T-helper 1 cell (primary cell): ENCODE measurements at places on chromosomes 3 and 15.

GRCh38 chr15:27696530-27696929, 402.6 kb downstream of the OCA2 start:
- no peak for DNase-seq

DNA sequence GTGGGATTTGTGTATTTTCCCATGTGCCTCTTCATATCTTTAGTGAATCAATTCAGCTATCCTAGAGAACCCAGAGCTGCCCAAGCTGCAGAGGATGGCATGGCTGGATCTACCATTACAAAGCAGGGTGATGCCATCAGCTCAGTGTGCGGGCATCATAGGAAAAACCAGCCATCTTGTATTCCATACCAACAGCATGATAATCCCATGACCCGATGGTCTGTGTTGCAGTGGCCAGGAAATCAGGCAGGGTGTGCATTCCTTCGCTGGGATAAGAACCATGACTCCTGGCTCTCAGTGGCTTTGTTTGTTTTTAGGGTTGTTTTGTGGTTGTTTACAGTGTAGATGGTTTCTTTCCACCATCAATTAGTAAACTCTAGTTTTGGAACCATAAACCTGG, 36.0 kb downstream of the ARHGAP31 start:
- DNase-seq = no peak

DNA sequence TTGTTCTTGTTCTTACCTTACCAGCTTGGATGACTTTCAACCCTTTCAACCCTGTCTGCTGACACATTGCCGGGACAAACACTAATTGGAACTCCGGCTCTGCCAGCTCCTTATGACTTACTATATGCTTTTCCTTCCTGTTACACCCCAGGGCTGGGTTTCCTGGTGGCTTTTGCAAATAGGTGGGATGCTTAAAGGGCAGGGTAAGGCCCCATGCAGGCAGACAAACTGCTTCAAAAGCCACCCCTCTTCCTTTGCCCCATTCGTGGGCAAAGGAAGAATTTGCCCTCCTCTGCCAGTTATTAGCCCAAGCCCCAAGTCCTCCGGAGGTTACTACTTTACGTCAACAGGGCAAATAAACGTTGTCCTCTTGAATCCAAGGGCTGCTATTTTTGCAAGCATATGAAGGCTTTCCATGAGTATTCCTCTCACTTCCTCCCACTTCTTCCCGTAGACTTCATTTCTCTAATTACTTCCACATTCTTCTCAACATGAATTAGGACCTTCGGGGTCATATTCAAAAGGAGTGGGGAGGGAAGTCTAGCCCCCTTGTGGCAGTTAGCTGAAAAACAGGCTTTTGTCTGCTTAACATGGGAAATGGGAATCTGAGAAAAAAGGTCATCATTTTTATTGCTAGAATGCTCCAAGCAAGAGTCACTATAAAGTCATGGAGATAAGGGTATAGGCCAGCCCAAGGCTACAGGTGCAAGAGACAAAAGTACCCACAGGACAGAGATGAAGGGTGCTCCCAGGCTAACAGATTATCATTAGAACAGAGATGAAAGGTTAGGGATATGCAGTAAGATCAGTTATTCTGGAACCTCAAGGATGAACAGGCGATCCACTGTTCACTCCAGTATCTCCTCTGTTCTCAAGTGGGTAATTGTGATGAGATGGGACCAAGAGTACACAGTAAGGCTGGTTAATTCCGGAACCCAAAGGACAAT, 56.3 kb upstream of the FSTL1 start:
- no peak for DNase-seq

- no peak for DNase-seq
Observed at GRCh38 chr3:155302891-155303290, 9.4 kb upstream of the STRIT1 start.

GRCh38 chr3:124599779-124600693, 130.2 kb upstream of the UMPS start:
- DNase-seq = no peak

DNA sequence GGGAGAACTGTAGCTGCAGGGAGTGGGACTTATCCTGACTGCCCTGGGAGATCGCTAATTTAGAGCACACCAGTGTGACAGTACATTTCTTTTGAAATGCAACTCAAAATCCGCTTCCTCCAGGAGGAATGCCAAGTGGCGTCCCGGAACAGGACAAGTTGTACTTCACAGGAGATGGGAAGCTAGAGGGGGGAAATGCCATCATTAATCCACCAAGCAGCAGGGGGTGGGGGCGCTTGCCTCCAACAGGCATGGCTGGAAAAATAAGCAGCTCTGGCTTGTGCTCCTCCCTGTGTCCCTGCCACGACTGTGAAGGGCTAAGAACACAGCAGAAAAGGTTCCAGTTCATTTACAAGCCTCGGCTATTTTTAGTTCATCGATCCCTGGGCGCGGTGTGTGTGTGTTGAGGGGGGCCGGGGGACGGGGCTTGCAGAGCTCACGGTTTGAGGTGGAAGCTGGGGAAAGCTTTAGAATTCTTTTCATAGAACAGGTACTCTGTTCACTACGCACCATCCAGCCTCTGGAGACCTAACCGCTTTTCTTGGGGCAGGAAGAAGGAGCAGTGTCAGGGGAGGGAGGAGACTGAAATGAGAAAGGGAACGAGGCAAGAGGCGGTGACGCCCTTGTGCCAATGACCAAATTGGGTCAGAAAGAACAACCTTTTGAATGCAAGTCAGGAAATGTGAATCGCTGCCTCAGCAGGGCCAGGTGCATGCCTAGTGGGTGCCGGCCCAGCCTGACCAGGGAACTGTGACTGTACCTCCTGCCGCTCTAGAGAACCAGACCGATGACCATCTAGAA, 51.8 kb upstream of the DGKG start:
- DNase-seq = no peak

DNA sequence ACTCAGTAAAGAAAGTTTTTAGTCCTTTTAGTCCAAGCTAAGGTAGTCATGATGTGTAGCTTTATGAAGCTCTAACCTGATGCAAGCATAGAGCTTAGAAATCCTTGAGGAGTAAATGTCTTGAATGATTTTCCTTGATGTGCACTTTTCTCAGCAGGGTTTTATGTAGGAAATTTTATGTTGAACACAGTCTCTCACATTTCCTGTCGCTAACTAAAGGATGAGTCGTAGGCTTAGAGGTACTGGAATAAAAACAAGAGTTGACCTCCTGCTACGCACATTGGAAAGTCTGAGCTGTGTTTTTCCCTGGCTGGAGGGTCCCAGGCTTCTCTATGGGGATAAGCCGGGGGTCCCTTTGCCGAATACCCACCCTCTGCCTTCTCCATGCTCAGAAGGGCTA, 34.7 kb upstream of the ZPLD1 start:
- no peak for DNase-seq

DNA sequence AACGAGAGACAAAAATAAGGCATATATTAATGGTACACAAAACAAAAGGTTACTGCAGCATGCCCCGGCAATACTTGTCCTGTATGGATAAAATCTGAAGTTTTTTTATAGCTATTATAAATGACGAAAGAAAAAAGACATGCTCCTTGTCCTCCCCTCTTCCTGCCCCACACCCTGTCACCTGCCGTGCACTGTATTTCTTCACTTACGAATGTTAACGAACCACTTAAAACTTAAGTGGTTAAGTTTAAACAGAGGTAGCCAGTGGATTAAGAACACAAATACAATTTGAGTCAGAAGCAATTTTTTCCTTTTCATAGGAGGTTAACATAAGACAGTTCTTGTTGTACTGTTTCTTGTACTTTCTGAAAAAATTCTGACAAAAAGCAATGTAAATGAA, 799.1 kb upstream of the NECTIN3 start:
- no peak for DNase-seq

DNA sequence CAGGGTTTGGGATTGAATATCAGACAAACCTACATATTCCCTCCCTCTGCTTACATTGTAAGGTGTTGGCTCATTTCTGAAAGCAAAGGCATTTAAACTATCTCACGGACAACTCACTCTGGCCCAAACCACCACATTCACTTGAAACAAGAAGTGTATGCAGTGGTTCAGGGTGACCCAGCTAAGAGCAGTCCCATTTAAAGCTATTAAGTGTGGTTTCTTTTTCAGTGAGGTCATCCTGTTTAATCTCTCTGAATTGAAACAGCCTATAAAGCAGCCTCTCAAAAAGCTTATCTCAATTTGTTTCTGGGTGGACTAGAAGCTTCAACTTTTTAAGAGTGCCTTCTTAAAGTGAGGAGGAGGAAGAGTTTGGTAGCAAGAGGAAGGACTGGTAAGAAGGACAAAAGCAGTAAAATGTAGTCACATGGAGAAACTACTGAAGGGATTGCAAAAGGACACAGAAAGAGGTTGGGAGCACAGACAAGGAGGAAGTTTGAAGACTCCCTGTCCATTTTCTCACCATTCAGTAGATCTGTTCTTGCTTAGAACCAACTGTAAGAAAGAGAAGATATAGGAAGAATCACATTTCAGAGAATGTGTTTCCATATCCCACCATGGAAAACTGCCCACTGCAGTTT, 151.6 kb downstream of the TMCO5A start:
- no peak for DNase-seq
